ENCODE measurements at places on chromosomes 11 and 22. TPM values are rescaled to one million over a fixed set of nuclear protein-coding genes. Genes with fewer than 3 reads are reported as not detected.

LUZP2 gene
- total RNA-seq = under 0.01 TPM

CSTPP1 gene
- total RNA-seq = 6.6 TPM

KDM4E gene
- not detected for total RNA-seq

MISFA gene
- total RNA-seq = 0.82 TPM

ASCL2 gene
- not detected for total RNA-seq

APOA1 gene
- total RNA-seq = not detected

PIK3IP1 gene
- total RNA-seq = 14.7 TPM

CARD16 gene
- total RNA-seq = 83.1 TPM

PANX2 gene
- total RNA-seq = 0.16 TPM

RIC8A gene
- 144 TPM for total RNA-seq

MMP8 gene
- not detected for total RNA-seq

CYTH4 gene
- total RNA-seq = 0.06 TPM

BAIAP2L2 gene
- total RNA-seq = 0.19 TPM

MS4A3 gene
- total RNA-seq = not detected

OR52I2 gene
- total RNA-seq = not detected

SCGB1C1 gene
- not detected for total RNA-seq

GDPD4 gene
- total RNA-seq = not detected

FERMT3 gene
- 2.8 TPM for total RNA-seq

SYNGR1 gene
- 1.5 TPM for total RNA-seq

RCE1 gene
- 13.1 TPM for total RNA-seq

TRIM21 gene
- 37.0 TPM for total RNA-seq

KCNJ5 gene
- total RNA-seq = 0.16 TPM

ANO1 gene
- total RNA-seq = 0.13 TPM

CATSPERZ gene
- 0.49 TPM for total RNA-seq

IGF2 gene
- total RNA-seq = 6.3 TPM

CXCR5 gene
- not detected for total RNA-seq

IFITM2 gene
- 82.6 TPM for total RNA-seq

LARGE2 gene
- total RNA-seq = not detected

MAP6 gene
- total RNA-seq = 0.32 TPM

DRAP1 gene
- 157 TPM for total RNA-seq

C22orf31 gene
- not detected for total RNA-seq

SHISAL1 gene
- total RNA-seq = under 0.01 TPM

OLFML1 gene
- total RNA-seq = 0.06 TPM

MRGPRF gene
- total RNA-seq = 0.06 TPM

MEN1 gene
- total RNA-seq = 26.4 TPM

CASP4 gene
- 129 TPM for total RNA-seq

NLRP14 gene
- total RNA-seq = under 0.01 TPM

NFRKB gene
- 8.6 TPM for total RNA-seq

MMP7 gene
- 0.44 TPM for total RNA-seq

TECTA gene
- 0.32 TPM for total RNA-seq

CYP2D6 gene
- total RNA-seq = 0.50 TPM

VWCE gene
- 5.0 TPM for total RNA-seq

CHCHD10 gene
- total RNA-seq = 2.8 TPM

TMEM191C gene
- total RNA-seq = 0.63 TPM

RTL10 gene
- 62.2 TPM for total RNA-seq

TMEM109 gene
- total RNA-seq = 114 TPM

SCARF2 gene
- total RNA-seq = 4.4 TPM

CHKB gene
- 32.9 TPM for total RNA-seq

SLC22A12 gene
- not detected for total RNA-seq

GRM5 gene
- total RNA-seq = 0.13 TPM

Data from bladder microvascular endothelial cell (primary cell).